ENCODE measurements at places on chromosomes 12 and 14.

DNA sequence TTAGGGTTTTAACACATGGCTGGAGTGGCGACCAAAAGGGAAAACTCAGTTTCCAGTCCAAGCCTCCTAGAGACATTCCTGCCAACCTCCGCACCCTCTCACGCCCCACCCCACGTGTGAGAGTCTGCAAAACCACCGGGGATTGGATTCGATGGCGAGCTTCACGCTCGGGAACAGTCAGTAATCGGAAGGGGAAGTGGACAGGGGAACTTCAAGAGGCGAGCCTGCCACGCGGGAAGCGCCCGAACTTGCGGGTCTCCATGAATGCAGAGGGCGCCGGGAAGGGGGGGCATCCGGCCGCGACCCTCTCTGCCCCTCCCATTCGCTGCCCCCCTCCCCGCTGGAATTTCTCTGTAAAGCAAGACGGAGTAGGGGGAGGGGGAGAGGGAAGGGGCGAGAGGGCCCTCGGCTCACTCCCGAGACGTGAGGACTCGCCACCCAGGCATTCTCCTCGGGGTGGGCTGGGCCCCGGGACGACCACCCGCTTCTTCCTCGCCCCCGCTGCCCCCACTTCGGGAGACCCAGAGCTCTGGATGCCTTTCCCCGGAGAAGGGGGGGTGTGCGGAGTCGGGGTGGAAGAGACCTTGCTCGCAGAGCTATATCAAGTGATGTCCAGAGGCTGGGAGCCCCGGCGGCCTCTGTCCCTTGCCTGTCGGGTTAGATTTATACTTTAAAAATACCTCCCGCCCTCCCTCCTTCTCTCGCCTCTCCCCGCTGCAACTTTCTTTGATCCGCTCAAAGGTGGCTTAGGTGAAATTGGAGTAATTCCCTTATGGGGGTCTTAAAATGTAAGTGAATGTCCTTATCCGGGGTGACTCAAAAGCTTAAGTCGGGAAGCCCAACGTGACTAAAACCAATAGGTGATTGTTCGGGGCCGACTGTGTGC lies 2.5 kb upstream of the CCND2 start:
- DNase-seq = no peak

GRCh38 chr12:62873116-62873825 lies 61.7 kb downstream of the PPM1H start:
- DNase-seq = no peak

GRCh38 chr12:4526923-4527546 lies 11.7 kb upstream of the RAD51AP1 start:
- DNase-seq = no peak

- no peak for DNase-seq
Observed at GRCh38 chr12:104985206-104985605, 910 bp upstream of the NOPCHAP1 start.

GRCh38 chr12:130375296-130376287 lies 37.9 kb downstream of the PIWIL1 start:
- no peak for DNase-seq

DNA sequence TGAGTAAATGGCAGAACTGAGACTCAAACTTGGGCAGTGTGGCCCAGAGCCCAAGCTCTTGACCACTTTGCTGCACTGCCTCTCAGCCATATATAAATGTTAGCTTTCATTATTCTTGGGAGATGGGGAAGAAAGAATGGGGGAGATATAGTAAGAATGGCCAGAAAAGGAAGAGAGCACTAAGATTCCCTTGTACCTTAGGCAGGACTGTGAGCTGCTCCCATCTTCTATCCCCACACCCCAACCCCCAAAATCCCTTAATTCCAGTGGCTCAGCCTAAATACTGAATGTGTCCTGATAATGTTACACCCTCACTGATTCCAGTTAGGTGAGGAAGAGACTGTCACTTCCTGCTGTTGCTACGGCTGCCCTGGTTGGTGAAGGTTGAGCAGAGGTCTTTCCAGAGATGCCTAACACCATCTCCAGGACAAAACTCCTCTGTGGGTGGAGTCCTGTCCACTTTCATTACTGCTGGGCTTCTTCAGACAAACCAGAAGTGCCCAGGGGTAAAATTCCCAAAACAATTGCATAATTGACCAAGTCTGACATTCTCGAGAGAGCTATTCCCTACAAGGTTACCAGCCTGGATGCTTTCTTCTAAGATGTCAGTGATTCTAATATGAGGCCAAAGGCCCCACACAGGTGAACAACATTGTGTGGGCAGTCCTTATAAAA lies 51.8 kb downstream of the GNG2 start:
- DNase-seq = no peak

- DNase-seq = no peak
Observed at GRCh38 chr12:31323391-31324115, 2.4 kb downstream of the SINHCAF start.

- DNase-seq = no peak
Observed at GRCh38 chr12:24705741-24706358, 243.1 kb downstream of the BCAT1 start.

- DNase-seq = no peak
Observed at GRCh38 chr14:60645126-60645741, 4.0 kb downstream of the SIX1 start.

DNA sequence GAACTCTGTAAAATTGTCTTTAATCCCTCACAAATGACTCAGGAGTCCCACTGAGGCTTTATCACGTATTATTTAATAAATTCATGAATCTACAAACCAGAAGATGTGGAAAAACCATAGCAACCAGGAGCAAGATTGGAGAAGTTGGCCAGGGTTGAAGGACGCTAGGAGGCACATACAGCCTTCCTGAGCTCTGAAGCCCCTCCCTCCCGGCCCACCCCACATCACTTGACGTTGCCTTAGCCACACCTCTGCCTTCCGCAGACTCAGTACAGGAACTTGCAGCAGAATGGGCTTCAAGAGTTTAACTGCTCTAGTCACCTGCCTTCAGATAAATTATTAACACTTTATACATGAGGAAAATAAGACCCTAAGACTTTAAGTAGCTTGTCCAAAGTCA lies 33.9 kb downstream of the SLC35F4 start:
- peak; percentile 47 for DNase-seq

Measured in iPS DF 6.9 (cell line).